ENCODE measurements at places on chromosomes 5 and 9.

DNA sequence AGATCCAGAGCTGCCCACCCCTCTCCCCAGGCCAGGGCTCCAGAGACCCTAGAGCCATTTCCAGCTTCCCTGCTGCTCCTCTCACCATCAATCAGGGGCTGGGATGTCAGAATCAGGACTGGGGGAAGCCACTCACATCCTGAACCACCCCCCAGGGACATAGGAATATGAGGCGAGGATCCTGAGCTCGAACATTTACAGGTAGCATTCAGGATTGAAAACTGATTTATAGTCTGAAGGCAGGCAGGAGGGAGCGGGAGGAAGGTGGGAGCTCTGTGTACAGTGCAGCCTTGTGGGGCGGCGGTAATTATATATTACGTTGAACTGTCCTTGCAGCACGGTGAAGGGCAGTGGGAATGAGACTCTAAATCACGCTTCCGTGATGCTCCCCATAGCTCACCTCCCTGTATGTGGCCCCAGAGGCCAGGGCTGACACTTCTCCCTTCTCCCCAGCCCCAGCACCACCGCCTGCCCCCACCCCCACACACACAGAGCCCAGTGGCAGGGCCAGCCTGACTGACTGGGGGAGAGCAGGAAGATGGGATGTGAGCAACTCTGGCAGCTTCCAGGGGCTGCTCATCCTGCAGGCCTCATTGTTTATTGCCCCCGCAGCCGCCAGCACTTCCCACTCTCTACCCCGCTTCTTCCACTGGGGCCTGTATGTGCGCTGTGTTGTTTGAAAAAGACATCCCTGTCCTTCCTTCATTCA, 76.0 kb upstream of the HSPA9 start:
- DNase-seq = no peak

GRCh38 chr5:133793756-133794465, 174.5 kb downstream of the C5orf15 start:
- DNase-seq = no peak

- no peak for DNase-seq
Measured at GRCh38 chr5:179822059-179822432, 1.3 kb downstream of the SQSTM1 start.

DNA sequence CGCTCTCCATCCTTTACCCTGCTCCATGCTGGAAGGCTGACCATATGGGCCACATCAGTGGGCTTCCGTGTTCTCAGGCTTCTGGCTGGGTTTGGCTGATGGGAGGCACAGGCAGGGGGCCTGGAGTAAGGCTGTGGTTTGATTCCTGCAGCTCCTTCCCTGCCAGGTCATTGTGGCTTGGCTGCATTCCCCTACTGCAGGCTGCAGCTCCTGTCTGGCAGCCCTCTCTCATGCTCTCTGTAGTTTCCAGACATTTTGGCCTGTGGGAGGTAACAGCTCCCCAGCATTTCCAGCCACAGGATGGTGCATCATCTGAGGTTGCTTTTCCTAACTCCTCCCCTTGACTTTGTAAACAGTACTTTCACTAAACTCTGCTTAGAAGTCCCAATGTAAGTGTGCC, 102.0 kb upstream of the PTPN3 start:
- no peak for DNase-seq
